Activated effector memory CD4-positive, alpha-beta T cell treated with Interleukin-2 at 50 U/mL for 16 hours (primary cell): ENCODE measurements at places on chromosomes 2 and 18.

GRCh38 chr2:143916781-143917180 lies 603.1 kb downstream of the ZEB2 start:
- DNase-seq = no peak

DNA sequence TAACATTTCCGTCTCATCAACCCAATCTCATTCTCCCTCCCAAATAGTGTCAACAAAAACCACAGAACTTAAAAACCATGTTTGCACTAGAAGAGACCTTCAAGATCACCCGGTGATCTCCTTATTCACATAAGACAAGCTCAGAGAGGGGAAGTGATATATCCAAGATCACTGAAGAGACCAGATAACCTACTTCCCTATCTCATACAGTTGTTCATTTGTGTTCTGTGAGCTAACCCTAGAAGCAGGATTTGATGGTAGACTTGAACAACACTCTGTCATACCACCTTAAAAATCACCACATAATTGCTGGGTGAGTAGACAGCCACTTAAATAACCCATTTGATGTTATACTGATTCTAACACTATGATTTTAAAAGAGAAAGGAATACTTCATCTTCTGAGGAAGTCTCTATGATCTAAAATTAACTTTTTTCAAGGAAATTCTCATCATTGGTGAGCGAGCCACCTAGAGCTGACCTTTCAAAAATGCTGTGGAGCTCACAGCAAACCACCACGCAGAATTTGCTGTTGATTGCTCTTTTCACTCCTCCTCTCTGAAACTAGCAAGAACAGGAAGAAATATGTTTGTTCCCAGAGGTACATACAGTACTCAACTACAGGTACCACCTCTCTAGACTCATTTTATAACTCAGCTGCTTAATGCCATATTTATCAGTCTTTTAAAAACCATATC lies 15.1 kb downstream of the AAK1 start:
- no peak for DNase-seq

DNA sequence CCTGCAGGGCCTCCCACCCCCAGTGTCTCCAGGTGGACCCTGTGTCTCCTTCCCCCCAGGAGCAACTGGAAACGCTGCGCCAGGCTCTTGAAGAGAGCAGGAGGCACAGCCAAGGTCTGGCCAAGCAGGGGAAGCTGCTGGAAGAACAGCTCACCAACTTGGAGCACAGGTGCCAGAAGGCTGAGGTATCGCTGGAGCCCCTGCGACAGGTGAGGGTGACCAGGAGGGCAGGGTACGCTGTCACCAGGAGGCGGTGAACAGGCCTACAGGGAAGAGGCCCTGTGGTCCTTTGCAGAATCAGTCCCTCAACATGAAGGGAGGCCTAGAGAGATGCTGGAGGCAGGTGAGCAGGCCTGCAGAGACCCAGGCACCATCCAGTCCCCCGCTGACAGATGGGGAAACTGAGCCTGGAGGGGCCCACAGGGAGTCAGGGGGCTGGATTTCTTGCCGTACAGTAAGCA lies 15.6 kb upstream of the SNED1 start:
- DNase-seq = no peak

DNA sequence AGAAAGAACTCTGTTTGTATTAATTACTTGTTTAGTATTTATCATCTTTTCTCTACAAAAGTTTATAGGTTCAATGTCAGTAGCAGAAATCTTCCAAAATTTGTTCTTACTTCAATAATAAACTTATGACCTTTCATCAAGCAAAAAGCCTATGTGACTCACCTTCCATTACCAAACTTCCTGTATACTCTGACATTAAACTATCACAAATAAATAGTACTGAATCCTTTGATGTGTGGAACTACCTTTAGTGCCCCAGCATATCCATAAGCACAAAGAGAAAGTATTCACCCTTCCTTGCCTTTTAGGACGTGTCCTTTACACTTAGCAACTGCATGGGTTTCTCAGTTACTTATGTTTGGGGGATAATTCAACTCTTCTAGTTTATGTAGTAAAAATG lies 166.0 kb downstream of the EHBP1 start:
- DNase-seq = no peak

DNA sequence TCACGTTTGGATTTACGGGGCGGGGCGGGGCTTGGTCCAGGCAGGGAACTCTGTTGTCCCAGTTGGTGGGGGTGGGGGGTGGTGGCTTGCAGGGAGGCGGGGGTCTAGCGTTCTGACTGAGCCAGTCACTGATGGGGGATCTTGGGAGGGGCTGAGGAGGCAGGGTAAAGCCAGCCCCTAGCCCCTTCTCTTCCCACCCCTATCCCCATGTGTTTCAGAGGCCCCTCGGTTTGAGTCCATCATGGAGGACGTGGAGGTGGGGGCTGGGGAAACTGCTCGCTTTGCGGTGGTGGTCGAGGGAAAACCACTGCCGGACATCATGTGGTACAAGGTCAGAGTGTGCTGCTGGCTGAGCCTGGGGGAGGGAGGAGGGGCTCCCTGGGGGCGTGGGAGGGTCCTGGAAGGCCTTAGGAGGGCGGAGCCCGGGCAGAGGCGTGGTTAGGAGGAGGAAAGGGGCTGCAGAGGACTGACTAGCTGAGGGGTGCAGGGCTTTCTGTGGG lies 22.0 kb upstream of the GMPPA start:
- DNase-seq = no peak

GRCh38 chr2:125582516-125582915 lies 1073.4 kb upstream of the GYPC start:
- DNase-seq = no peak

DNA sequence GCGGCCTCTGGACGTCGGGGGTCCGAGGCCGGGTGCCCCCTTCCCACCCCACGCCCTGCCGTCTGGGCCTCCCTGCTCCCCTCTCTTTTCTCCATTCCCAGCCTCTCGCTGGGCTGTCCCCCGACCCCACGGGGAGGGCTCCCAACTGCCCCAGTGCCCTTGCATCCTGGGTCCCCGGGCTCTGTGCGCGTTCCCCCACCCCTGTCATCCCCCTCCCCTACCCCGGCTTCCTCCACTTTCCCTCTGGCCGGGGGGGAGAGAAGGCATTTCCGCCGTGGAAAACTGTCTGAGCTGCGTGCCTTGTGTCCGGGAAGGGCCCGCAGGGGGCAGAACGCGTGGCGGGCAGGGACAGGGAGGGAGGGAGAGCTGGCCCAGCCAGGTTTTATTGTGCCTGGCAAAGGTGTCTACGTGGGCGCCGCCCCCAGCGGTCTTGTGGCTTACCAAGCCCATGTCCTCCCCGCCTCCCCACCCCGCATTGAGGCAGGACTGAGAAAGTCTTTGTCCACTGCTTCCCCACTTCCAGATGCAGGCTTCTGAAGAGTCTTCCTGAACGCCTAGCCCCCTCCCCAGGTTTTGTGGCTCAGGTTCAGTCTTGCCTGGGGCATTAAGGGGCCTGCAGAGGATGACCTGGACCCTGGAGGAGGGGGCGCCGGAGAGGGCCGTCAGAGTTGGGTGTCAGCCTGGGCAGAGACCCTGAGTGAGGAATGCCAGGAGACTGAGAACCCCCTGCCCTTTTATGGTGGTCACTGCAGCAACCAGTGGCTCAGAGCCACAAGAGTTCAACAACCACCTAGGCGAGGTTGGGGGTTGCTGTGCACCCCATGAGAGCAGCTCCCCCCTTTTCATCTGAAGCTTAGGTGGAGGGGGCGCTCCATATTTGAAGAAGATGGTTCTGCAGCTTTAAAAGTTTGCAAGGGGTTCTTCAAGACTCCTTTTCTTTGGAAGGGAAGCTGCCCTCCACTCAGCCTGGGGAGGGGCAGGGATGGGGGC lies 1.3 kb downstream of the ITM2C start:
- peak; percentile 27 for DNase-seq

- no peak for DNase-seq
These were observed 393.1 kb upstream of the KLHL29 start for GRCh38 chr2:22991844-22992243.

DNA sequence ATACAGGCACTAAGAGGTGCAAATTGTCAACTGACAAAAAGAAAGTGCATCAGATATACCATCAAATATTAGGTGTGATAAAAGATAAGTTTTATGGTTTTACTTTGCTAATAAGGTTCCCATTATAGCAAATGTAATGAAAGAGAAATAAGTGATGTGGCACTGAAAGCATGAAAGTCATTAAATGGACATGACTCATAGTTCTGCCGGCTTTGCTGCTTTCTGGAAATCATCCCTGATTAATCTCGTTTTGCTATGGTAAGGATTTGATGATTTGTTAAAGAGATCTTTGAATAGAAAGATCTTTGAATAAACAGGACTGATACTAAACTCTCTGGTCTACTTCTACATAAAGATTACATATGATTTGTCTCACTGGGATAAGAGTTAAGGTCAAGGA lies 72.7 kb downstream of the CLIP4 start:
- DNase-seq = no peak

- DNase-seq = no peak
These were observed 2.6 kb downstream of the NRP2 start for GRCh38 chr2:205684871-205685313.

DNA sequence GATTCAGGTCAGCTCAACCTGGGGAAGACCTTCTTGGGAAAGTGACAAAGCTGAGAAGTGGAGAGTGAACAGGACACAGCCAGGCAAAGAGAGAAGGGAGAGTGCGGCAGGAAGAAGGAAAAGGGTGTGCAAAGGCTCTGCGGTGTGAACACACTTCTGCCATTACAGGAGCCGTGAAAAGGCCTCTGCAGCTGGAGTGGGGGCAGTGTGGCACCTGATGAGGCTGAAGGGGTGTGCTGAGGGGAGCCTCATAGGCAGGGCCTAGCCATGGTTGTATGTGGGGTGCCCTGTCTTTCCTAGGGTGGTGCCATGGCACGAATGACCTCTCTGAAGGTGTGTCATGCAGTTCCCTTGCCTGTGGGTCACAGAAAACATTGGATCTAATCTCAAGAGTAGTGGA lies 347.6 kb downstream of the CYRIA start:
- no peak for DNase-seq

DNA sequence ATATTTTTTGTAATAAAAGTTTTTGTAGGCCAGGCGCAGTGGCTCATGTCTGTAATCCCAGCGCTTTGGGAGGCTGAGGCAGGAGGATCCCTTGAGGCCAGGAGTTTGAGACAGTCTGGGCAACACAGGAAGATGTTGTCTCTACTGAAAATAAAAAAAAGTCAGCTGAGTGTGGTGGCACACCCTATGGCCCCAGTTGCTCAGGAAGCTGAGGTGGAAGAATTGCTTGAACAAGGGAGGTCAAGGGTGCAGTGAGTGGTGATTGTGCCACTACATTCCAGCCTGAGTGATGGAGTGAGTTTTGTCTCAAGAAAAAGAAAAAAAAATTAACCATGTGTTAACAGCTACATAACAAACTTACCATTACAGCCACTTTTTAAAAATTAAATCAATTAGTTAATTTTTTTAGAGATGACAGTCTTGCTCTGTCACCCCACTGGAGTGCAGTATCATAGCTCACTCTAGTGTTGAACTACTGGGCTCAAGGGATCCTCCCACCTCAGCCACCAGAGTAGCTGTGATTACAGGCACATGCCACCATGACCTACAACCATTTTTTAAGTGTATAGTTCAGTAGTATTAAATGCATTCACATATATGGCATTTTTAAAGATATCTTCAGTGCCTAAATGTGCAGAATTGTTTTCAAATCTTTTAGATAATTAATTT lies 67.2 kb upstream of the ACYP2 start:
- no peak for DNase-seq

GRCh38 chr18:27604583-27604982 lies 419.5 kb upstream of the CHST9 start:
- no peak for DNase-seq

DNA sequence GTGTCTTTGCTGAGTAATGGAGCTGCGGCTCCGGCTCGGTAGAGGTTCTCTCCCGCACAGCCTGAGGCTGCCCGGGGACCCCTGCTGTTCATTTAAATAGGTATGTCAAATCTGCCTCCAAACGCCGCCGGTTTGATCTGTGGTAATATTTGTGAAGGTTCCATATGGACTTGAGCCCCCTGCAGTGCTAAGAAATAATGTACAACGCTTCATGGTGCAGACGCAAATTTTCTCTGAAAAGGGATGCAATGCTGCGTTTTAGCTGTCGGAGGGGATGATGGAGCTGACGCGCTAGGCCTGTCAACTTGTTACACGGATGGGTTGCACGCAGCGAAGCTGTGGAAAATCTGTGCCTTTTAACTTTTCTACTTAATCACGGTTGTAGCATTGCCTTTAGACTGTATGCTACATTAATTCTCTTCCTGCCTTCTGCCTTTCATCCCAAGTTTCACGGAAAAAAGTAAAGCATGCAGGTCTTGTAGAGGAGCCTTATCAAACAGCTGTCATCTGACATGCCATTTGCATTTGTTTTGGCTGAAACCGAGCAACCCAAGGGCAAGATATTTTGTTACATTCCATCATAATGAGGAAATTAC lies 43.2 kb downstream of the MRPS9 start:
- DNase-seq = no peak

GRCh38 chr2:202780514-202781021 lies 91.0 kb downstream of the ICA1L start:
- no peak for DNase-seq

DNA sequence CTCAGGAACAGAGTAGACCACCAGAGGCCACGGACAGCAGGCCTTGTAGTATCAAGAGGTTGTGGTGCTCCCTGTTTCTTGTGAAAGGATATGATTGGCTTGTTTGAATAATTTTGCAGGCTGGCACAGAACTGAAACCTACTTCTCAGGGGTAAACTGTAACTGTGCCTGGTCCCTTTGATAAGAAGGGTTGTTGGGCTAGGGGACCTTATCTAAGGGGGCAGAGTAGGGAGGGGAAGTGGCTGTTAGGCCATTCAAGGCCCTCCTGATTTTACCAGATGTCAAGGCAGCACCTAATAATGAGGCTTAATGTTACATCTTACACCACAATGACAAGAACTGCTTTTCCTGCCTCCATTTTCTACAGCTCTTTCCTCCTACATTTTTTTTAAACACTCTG lies 45.6 kb downstream of the GPR39 start:
- no peak for DNase-seq

GRCh38 chr2:230443541-230443940 lies 27.5 kb downstream of the SP100 start:
- no peak for DNase-seq

DNA sequence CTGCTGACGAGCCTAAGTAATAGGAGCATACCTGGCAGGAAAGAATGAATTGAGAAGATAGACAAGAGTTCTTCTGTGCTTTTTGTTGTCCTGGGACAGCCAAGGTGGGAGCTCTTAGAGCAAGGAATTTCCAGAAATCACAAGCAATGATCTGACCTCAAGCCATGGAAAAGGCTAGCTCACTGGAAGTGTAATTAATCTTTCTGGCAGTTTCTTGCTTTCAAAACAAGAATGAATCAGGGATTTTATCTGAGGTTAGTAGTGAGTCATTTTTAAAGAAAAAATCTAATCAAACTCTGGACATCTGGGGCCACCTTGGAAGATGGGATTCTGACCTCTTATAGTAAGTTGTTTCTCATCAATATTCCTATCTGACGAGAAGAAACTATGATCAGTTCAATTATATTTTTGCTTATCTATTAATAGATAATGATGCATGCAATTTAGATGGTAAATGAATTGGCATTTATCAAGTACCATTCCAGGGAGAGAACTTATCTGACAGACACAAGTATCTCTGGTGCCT lies 98.0 kb downstream of the ADCYAP1 start:
- DNase-seq = no peak

DNA sequence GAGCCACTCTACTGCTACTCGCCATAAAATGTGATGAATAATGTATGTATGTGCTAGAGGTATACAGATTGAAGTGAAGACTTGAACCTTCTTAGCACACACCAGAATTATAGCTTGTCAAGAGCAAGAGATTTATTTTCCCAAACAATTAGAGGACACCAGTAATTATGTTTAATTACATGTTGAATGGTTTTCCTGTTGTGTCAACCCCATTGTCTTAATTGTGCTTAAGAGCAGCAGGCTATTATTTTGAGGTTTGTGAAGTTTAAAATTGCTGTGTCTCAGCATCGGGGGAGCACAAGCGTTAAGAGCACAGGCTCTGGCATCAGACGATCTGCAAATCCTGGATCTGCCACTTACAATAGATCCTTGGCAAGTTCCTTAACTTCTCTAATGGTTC lies 29.0 kb downstream of the KIF5C start:
- DNase-seq = no peak
